ENCODE measurements at places on chromosomes 5 and 9.
A peak's percentile ranks its signal among the peaks of the same experiment; 100 is the strongest.

DNA sequence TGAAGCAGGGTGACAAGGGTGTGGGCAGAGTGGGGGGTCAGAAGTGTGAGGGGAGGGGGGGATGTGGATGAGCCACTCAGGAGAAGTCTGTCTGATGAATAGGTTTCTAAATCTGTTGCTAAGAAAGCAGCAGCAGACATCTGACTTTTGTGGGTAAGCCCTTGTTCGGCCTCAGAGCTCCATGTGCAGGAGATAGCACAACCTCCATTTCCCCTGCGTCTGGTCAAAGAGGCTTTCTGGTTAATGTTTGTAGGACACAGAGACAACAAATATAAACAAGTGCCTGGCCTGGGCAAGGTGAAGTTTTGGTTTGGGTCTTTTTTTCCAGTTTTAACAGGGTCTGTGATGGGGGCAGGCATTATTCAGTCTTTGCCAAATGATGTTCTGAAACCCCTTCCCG, 57.0 kb upstream of the GNE start:
- DNase-seq = no peak

DNA sequence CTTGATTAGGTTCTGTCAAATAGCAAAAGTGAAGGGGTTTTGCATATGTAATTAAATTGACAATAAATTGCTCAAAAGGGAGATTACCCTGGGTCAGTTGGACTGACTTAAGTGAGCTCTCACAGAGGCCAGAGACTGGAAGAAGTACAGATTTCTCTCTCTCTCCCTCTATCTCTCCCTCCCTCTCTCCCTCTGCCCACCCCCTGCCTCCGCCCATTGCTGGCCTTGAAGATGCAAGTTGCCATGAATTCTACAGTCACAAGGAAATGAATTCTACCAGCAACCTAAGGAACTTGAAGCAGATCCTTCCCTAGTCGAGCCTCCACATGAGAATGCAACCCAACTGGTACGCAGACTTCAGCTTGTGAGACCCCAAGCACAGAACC, 119.2 kb downstream of the LPAR1 start:
- no peak for DNase-seq

- no peak for DNase-seq
Observed at GRCh38 chr5:113425909-113426308, 8.9 kb downstream of the TSSK1B start.

DNA sequence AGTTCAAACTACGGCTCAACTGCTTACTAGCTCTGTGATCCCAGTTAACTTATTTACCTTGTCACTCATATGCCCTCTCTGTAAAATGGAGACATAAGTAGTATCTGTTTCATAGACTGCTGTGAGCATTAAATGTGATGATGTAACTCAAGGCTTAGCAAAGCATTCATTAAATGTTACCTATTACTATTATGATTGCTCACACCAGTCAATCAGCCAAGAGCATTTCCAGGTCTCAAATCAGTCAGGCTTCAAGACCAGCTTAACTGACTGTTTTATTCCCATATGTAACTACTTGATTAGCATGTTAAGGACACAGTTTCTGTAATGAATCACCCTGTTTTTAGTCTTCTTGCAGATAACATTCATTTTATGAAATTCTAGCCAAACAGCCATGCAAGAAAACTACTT, 413.3 kb downstream of the MLLT3 start:
- no peak for DNase-seq

DNA sequence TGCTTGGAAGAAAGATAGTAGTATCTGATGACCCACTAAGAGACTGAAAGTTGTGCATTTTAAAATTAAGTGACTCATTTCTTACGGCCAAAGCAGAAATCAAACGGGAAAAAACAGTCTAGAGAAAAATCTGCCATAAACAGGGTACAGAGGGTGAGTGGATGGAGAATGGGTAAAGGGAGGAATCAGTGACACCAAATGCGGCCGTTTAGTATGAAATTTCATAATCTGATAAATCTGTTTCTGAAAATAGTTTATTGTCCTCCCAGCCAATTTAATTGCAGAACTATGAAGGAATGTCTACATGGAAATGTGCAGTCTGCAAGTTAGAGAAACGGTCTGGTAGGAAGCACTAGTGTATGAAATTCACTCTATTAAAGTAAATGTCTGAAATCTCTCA, 39.5 kb downstream of the ADAMTS12 start:
- DNase-seq = no peak

DNA sequence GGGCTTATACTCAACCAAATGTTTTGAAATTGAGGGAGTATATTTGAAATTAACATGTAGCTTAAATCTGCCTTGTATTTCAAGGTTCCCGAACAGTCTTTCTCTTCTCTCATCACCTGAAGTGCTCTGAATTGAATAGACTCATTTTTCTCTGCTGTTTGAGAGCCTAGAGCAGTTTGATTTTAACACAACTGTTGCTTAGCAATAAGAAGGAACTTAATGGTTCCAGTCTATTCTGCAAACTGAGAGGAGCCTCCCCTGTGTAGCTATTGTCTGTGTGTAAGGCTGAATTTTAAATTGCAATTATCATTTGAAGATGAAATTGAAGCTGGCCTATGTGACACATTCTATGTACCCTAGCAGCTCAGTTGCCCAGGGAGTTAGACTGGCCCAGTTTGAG, 87.1 kb upstream of the CKMT2 start:
- no peak for DNase-seq

DNA sequence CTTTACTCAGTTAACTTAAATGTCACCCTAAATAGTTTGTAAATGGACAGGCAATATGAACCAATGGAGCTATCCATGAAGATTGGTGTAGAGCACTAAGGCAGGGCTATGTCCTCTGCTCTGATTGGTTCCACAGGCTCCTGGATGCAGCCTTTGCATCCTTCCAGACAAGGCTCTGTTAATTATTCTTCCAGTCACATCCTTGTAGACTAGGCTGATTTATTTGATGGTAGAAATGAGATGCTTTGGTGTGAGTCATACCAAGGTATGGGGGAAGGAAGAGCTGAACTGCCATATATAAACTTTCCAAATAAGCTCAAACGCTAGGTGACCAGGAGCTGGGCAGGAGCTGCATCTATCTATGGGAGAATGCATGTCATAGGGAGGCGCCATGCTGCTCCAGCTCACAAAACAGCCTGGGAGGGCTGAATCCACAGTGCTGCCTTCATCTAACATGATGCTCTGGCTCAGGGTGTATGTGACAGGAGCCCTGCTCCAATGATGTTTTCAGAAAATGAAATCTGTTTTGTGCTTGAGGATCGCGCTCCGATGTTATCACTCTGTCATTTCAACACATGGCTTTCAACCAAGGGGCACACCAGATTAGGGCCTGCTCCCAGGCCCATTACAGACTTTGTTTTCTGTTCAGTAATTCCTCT, 818.0 kb upstream of the ZNF608 start:
- no peak for DNase-seq

GRCh38 chr5:59000211-59000610, 417.3 kb downstream of the RAB3C start:
- DNase-seq = no peak

- no peak for DNase-seq
Observed at GRCh38 chr9:95124582-95125367, 192.7 kb downstream of the FANCC start.

GRCh38 chr5:158988987-158989730, 110.6 kb downstream of the EBF1 start:
- DNase-seq = no peak

GRCh38 chr5:80754900-80755299, 100.1 kb upstream of the DHFR start:
- peak; percentile 63 for DNase-seq

- no peak for DNase-seq
Observed at GRCh38 chr5:1108865-1109174, 3.0 kb downstream of the SLC12A7 start.

GRCh38 chr5:13659391-13659790, 285.1 kb downstream of the DNAH5 start:
- no peak for DNase-seq

GRCh38 chr9:35616681-35617459, 1.3 kb downstream of the CD72 start:
- DNase-seq = no peak

GRCh38 chr5:74935752-74936091, 69.5 kb upstream of the FAM169A start:
- no peak for DNase-seq

GRCh38 chr5:96516631-96517071, 83.6 kb upstream of the PCSK1 start:
- no peak for DNase-seq

DNA sequence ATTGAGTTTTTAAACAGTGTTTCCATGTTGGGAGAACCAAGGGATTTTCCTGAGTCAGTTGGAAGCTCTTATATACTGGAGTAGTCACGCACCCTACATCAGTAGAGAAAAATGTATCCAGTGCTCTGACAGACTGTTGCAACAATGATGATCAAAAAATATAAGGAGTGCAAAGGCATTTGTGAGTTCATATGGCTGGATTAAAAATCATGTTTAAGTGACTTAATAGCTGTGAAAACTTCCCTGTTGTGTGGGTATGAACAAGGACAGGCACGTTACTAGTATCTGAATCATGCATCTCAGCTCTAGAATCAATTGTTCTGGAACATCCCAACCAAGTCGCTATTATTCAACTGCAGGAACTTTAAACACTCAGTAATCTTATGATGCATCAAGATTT, 229.7 kb downstream of the ROR2 start:
- DNase-seq = no peak

DNA sequence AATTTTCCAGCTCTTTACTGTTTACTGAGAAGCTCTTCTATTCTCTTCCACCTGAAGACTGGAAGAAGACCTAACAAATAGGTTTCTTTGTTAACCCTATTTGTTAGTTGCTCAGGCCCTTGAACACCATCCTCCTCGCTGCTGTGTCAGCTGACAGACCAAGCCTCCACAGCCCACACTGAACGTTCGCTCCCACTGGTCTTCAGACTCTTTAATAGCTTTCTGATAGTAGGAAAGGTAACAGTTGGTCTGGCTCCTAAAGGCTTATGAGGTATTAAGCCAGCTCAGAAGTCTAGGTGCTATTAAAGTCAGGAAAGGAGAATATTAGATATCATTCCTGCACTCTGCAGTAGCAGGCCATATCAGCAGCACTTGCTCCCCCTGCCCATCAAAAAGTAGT, 23.3 kb upstream of the F2R start:
- no peak for DNase-seq

- DNase-seq = no peak
Observed at GRCh38 chr5:133293960-133294359, 242.1 kb downstream of the HSPA4 start.

GRCh38 chr5:123496892-123497291, 15.1 kb upstream of the CSNK1G3 start:
- DNase-seq = no peak

- no peak for DNase-seq
Observed at GRCh38 chr9:127835991-127836516, 18.4 kb downstream of the ENG start.

- DNase-seq = no peak
Observed at GRCh38 chr9:138065287-138065686, 187.7 kb downstream of the CACNA1B start.

GRCh38 chr5:2166306-2166978, 283.7 kb upstream of the IRX4 start:
- no peak for DNase-seq
